CMK (cell line): ENCODE measurements at places on chromosomes 1 and 21.

DNA sequence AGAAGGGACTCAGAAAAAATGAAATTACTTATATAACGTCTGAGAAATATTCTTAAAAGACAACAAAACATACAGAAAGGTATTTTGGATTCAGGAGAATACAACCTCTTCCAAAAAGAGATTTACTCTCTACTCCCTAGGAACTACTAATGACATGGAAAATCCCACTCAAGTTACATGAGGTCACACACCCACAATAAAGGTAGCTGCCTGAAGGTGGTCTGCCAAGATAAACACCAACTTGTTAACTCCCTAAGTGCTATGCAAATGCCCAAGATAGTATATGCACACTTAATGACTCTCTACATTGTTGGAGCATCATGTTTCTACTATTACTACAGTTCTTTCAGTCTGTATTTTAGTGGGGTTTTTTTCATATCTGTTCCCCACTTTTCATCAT lies 26.5 kb downstream of the RERE start:
- no peak for DNase-seq

DNA sequence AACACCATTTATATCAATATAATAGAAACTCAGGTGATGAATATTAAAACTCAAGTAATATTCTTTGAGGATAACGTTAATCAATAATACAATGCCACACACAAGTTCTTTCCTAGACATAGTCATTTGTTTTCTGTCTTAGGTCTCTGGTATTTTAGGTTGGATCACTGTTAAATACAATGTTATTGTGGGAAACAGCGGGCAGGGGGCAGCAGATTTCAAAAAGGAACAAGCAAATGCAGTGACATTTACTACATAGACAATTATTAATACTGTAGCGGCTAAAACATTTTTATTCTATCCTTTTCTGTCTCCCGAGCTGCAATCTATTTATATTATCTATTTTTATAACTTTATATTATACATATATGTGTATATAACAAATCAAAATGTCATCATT lies 186.4 kb upstream of the ZNHIT6 start:
- DNase-seq = no peak

GRCh38 chr1:190000365-190000872 lies 477.2 kb downstream of the BRINP3 start:
- DNase-seq = no peak

DNA sequence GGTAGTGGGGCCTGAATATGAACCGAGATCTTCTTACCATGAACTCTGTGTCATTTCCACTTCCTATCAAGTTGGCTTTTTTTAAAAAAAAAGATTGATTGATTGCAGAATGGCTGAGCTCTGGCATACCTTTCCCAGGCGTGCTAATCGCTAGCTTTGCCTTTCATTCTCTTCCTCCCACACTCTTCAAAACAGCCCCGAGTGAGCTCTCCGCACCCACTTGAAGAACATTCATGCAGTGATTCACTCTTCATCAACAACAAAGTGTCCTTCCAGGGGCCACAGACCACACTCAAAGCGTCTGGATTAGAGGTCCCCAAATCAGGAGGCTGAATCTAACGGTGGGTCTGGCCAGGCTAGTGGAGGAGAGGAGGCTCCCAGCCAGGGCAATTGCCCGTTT lies 96.3 kb upstream of the GALNT2 start:
- DNase-seq = no peak

DNA sequence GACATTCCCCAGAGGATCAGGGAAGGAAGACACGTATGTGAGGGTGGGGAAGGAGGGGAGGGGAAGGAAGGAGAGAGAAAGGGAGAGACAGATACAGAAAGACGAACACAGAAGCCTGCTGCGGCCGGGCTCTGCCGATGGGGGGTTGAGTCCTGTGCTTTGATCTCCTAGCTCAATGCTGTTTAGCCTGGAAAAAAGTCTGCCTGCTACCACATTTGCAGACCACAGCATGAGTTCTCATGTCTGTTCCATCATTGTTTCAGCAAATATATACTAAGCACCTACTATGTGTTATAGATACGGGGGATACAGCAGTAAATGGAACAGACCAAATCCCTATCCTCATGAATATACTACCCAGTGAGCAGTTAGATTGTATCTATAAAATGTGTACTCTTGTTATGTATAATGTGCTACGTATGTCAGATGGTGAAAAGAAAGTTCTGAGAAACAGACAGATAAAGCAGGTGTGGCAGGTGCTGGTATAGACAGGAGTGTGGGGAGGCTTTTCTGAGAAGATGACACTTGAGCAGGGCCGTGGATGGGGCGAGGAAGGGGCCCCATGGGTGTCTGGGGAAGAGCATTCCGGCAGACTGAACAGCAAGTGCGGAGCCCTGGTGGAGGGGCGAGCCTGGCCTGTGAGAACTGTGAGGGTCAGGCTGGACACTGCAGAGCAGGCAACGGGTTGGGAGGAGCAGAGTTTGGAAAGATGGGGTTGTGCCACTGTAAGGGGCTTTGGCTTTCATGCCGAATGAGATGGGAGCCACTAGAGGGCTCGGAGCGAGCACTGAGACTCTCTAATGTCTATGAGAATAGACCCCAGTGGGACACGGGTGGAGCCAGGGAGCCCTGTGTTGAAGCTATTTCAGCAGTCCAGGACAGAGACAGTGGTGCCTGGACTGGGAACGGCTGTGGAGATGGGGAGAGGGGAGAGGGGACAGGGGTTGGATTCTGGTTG lies 34.1 kb downstream of the KIAA1614 start:
- DNase-seq = no peak

GRCh38 chr1:3068564-3069431 lies at the start of gene PRDM16:
TSS of gene PRDM16 (plus strand) at chr1:3069203. CDS start at chr1:3069260, 57 bp downstream.
- no peak for DNase-seq

GRCh38 chr1:182766881-182767645 lies 22.5 kb upstream of the NPL start:
- DNase-seq = no peak

- DNase-seq = no peak
Measured at GRCh38 chr1:209659909-209660308, 7.7 kb upstream of the LAMB3 start.

DNA sequence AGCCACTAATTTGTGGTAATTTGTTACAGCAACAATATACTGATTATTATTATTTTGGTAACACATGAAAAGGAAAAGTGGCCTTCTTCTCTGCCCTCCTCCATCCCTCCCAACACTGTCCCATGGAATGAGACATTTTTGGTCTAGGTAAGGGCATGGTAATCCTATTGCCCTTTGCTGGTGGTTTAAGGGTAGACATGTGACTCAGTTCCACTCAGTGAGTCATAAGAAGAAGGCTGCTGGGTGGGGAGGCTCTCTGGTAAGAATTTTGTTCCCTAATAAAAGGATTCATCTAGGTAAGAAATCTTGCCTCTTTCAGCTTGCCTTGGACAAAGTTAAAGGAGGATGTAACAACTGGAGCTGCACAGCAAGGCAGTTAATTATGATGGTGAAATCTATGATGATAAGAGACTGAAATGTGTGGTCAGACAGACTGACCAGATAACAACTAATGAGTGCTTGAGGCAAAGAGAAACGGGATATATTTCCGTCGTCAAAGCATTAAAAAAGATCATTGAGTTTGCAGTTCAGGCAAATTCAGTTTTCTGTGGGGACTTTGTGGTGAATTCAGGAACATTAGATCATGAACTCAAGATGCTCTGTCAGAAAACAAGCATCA lies 232.0 kb upstream of the KCNK2 start:
- no peak for DNase-seq

- no peak for DNase-seq
Measured at GRCh38 chr1:160801836-160802580, 6.0 kb downstream of the LY9 start.

DNA sequence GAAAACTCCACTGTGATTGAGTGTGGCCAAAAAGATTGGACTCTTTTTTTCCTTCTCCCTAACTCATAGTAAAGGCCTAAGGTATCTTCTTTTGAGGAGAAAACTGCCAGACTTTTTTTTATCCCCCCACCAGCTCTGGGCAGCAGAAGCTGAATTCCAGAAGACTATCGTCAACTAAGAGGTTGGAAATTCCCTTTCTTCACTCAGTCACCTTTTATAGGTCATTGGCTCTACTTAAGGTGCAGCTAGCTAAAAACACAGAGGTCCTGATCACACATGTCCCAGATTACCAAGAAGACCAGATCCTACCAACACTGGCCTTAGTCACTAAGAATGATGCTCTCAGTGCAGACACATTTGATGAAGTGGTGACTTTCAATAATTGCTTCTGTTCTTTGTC lies 1441.2 kb downstream of the PLA2G4A start:
- DNase-seq = no peak

- DNase-seq = no peak
Measured at GRCh38 chr1:156624814-156625435, 5.7 kb downstream of the HAPLN2 start.

DNA sequence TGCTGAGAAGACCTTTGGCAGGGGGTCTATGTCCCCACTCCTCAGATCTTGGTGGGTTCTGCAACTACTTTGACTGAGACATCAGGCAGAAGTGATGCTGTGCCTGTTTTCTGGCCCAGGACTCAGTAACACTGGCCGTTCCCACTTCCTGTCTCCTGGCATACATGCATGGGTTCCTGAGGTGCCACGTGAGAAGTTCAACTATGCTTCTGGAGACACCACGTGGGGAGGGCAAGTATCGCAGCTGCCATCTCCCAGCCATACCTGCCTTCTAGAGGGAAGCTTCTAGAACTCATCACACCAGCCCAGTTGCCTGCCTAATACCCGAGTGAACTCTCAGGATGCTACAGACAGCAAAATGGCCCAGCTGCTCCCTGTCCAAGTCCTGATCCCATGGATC lies 65.8 kb downstream of the TRABD2B start:
- no peak for DNase-seq

DNA sequence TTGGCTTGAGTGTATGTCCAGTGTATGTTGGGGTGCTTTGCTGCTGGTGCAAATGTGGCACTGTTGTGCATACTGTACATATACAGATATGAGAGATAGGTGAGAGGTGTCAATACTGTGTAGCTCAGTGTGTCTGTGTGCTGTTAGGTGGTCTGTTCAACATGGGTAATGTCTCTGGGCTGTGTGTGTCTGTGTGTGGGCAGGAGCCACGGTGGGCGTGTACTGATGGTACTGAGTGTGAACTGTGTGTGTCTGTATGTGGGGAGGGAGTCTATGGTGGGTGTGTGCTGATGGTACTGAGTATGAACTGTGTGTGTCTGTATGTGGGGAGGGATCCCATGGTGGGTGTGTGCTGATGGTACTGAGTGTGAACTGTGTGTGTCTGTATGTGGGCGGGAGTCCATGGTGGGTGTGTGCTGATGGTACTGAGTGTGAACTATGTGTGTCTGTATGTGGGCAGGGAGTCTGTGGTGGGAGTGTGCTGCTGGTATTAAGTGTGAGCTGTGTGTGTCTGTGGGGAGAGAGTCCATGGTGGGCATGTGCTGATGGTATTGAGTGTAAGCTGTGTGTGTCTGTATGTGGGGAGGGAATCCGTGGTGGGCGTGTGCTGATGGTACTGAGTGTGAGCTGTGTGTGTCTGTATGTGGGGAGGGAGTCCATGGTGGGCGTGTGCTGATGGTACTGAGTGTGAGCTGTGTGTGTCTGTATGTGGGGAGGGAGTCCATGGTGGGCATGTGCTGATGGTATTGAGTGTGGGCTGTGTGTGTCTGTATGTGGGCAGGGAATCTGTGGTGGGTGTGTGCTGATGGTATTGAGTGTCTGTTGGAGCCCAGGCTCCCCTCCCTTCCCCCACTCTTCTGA lies 32.2 kb upstream of the FOXO6 start:
- no peak for DNase-seq

DNA sequence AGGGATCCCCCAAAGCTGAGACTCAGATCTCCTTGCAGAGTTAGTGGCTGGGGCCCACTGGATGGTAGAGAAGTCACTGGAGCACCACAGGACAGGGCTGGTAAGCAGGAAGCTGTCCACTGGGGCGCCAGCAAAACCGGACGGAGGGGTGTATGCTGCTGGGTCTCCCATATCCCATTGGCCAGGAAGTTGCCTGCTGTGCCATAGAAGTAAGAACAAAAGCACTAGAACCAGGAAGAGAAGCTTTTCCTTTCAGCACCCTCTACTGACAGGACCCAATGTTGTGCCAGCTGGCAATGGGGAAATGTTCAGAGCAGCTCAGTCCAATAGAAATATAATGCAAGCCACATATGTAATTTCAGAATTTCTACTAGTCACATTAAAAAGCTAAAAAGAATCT lies 146.6 kb downstream of the SPATA46 start:
- DNase-seq = peak; percentile 25

- DNase-seq = no peak
Measured at GRCh38 chr1:185213091-185213490, 56.1 kb downstream of the SWT1 start.

DNA sequence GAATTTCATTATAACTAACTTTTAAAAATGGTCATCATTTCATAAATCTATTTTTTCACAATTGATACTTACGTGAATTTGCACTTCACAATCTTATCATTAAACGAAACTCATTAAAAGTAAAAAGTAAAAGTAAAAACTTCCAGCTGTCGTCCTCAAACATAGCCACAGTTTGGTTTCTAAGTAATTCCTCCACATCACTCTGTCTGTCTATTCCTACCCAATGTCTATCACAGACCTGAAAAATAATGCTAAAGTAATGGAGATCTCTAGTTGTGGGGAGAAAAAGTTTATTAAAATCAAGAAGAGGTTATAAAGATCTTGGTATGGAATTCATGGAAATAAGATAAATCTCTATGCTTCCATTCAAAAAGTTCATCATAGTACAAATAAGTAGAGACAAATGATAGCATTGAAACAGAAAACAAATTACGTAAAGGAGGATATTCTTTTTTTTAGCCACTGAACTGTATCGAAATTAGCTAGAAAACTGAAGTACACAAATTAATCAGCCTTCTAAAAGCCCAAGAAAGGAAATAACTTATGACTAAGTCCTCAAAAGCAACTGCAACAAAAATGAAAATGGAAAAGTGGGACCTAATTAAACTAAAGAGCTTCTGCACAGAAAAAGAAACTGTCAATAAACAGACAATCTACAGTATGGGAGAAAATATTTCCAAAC lies 148.6 kb downstream of the TIAM1 start:
- DNase-seq = no peak

DNA sequence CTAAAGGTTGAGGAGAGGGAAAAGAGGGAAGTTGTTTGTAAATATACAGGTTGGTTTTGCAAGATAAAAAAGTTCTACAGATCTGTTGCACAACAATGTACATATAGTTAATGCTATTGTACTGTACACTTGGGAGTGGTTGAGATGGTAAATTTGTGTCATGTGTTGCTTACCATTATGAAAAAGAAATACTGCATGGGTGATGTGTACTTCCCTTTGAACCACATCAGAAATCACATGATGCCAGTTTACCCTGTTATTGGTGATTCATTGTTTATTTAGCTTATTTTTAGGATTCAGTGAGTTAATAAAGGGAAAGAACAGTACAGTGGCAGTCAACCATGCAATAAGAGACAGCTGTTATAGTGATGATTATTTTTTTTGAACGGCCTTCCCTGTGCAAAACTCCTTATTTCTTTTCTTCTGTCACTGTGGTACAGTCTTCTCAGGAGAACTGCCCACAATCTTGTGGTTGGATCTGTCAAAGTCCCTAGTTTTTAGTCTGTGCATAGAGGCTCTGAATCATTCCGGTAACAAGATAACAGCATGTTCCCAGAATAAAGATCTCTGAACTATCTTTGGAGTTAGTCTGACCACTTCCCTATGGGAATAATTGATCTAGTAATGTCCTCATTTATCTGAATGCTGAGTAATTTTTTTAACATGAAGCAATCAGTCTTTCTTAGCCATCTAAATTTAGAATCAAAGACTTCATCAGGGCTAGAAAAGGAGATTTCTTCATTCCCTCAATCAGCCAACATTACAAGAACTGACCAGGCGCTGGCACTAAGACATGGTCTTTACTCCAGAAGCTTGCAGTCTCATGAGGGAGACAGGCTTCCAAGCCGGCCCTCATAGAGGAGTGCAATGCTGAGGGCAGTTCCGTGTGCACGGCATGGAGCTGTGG lies 84.2 kb downstream of the SH3GLB1 start:
- peak; percentile 87 for DNase-seq

- DNase-seq = no peak
Measured at GRCh38 chr1:53016705-53017104, 45.3 kb upstream of the PODN start.
